ENCODE measurements at places on chromosomes 16 and 17. TPM values are rescaled to one million over a fixed set of nuclear protein-coding genes. Genes with fewer than 3 reads are reported as not detected.

Gene KPNA2
- 45.3 TPM for total RNA-seq

Gene SLC52A1
- 1.7 TPM for total RNA-seq

Gene SLC16A6
- total RNA-seq: 14.1 TPM

Gene BIRC5
- total RNA-seq: 3.5 TPM

Gene TP53TG3F
- 0.57 TPM for total RNA-seq

Gene HBQ1
- total RNA-seq: 7.3 TPM

Gene TM4SF5
- not detected for total RNA-seq

Gene GAST
- not detected for total RNA-seq

Gene ADAP2
- 0.69 TPM for total RNA-seq

All from motor neuron (in vitro differentiated cells).